ENCODE measurements at places on chromosomes 13 and 19.
A peak's percentile ranks its signal among the peaks of the same experiment; 100 is the strongest.

DNA sequence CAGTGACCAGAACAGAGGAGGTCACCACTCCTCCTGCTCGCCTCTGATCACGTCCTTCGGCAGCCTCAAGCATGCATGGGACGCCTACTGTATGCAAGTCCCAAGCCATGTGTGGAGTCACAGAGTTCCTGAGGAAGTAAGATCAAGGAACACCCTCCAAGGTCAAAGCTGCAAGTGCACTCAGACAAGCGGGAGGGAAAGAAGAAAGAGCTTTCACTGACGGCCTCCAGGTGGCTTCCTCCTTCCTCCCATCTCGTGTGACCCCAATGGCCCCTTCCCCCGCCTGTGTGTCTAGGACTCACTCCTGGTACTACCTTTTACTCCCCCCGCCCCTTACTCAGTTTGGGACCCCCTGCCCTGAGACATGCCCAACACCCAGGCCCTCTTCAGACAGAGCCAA is 6.1 kb downstream of the HAUS8 start:
- DNase-seq: no peak

- no peak for DNase-seq
These were observed 197.8 kb downstream of the TEX29 start for GRCh38 chr13:111518161-111518792.

GRCh38 chr13:96033220-96034015 is 19.8 kb downstream of the UGGT2 start:
- no peak for DNase-seq

GRCh38 chr13:48412881-48413351 is at the start of gene LPAR6:
Gene LPAR6 (minus strand): TSS chr13:48413113. CDS start chr13:48412423, 690 bp downstream.
- no peak for DNase-seq

DNA sequence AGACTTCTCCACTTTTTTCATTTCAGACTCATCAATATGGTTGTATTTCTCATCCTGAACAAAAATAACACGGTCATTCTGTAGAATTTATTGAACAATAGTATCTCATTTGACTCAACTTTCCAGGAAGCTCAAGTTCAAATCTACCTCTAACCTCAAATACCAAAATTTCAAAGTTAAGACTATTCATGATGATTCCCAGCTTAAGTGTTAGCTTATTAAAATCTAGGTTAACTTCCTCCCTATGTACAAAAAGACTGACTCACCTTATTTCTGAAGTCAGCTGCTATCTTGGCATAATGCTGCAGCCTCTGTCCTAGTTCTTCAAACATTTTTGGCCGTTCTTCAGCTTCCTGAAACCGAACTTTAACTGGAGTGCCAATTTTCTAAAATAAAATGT is 23.2 kb downstream of the HSPH1 start:
- DNase-seq: no peak

GRCh38 chr19:33392341-33393285 is 19.1 kb downstream of the CEBPG start:
- peak; percentile 69 for DNase-seq

- no peak for DNase-seq
These were observed 6.9 kb upstream of the HTR2A start for GRCh38 chr13:46903748-46904147.

GRCh38 chr13:100443278-100443997 is 145.2 kb downstream of the GGACT start:
- no peak for DNase-seq

DNA sequence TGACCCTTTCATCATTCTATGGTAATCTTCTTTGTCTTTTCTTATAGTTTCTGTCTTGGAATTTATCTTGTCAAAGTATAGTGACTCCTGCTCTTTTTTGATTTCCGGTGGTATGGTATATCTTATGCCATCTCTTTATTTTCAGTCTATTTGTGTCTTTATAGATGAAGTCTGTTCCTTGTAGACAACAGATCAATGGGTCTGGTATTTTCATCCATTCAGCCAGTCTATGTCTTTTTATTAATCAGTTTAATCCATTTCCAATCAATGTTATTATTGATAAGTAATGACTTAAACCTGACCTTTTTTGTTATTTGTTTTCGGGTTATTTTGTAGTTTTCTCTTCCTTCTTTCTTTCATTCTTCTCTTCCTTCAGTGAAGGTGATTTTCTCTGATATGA is 495.9 kb upstream of the PCDH9 start:
- DNase-seq: no peak

- no peak for DNase-seq
These were observed 144.3 kb downstream of the CRYL1 start for GRCh38 chr13:20381401-20381800.

DNA sequence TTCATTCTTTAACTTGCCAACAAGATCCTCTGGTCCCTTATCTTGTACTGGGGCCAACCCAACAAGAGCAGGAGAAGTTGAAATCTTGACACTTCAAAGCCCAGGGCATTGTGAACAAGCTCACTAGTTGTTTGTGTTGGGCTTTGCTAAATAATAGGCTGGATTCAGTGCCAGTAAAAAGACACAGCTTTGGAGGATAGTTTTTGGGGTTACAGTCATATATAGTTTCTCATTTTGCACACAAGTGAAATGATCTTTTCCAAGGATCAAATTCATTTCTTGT is 30.3 kb upstream of the LRCH1 start:
- no peak for DNase-seq

GRCh38 chr13:67155898-67156722 is 74.0 kb downstream of the PCDH9 start:
- DNase-seq: no peak

DNA sequence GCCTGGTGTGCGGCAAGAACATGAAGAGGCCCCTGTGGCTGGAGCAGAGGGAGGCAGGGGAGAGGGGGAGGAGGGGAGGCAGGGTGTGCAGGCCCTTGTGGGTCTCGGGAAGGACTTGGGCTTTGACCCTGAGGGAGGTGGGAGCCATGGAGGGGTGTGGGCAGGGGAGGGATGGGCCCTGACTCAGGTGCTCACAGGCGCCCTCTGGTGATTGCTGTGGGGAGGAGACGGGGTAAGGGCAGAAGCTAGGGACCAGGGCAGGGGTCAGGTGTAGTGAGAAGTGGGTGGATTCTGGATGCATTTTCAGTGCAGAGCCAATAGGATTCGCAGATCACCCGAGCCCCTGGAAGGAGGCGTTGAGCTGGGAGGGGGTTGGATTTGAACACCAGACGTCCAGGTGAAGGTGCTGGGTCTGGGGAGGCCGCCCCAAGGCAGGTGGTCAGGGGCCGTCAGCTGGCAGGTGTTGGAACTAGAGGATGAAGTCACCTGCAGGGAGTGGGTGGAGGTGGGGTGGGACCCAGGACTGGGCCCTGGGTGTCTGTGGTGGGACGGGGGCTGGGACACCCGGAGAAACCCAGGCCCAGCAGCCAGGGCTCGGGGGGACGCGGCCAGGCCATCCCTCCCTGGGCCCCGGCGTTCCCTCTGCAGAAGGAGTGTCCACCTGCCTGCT is 185.4 kb downstream of the KDM4B start:
- no peak for DNase-seq

GRCh38 chr19:13053238-13053637 is 49.4 kb downstream of the LYL1 start:
- no peak for DNase-seq

GRCh38 chr13:112968380-112968909 is 569 bp upstream of the MCF2L start:
- peak; percentile 77 for DNase-seq

Measured in cardiac septum (tissue), 1 donor.